ENCODE measurements at places on chromosomes 12 and 14. TPM values are rescaled to one million over a fixed set of nuclear protein-coding genes. Genes with fewer than 3 reads are reported as not detected.
A peak's percentile ranks its signal among the peaks of the same experiment; 100 is the strongest.

HNF1A gene
- not detected for total RNA-seq

NOVA1 gene
- total RNA-seq: not detected

OVCH1 gene
- total RNA-seq: 1.9 TPM

DNA sequence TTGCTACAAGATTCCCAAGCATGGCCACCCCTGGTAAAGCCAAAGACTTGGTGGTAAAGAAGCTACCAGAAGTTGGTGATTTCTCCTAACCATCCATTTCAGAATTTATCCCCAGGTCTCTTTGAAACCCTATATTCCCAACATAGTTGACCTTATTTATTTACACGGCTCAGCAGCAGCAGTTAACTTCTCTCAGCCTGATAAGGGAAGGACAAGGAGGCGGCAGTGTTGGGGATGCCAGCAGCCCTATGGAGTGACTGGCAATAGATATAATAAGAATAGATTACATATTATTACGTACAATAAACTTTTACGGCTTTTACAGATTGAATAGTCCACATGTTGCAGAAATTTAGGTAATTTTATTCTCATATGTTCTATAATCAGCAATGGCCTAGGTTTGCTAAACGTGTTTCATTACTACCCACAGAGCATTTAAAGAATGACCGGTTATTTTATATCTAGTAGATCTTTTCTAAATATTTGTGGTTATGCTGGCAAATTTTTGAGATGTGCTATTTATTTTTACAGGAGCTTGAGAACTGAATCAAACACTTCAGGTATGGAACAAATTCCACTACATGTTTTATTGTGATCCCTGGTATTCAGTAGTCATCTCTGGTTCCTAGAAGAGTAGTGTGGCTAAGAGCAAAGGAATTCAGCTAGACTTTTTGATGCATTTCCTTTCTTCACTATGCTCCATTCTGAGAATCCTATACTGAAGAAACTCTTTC is 19.8 kb upstream of the PALS1 start:
- peak; percentile 21 for DNase-seq

GRCh38 chr14:27371209-27371608 is 773.4 kb upstream of the NOVA1 start:
- DNase-seq: no peak

- DNase-seq: no peak
These were observed 84.4 kb downstream of the NOC4L start for GRCh38 chr12:132228476-132229192.

- DNase-seq: no peak
These were observed 32.4 kb downstream of the GPR65 start for GRCh38 chr14:88037325-88037724.

DNA sequence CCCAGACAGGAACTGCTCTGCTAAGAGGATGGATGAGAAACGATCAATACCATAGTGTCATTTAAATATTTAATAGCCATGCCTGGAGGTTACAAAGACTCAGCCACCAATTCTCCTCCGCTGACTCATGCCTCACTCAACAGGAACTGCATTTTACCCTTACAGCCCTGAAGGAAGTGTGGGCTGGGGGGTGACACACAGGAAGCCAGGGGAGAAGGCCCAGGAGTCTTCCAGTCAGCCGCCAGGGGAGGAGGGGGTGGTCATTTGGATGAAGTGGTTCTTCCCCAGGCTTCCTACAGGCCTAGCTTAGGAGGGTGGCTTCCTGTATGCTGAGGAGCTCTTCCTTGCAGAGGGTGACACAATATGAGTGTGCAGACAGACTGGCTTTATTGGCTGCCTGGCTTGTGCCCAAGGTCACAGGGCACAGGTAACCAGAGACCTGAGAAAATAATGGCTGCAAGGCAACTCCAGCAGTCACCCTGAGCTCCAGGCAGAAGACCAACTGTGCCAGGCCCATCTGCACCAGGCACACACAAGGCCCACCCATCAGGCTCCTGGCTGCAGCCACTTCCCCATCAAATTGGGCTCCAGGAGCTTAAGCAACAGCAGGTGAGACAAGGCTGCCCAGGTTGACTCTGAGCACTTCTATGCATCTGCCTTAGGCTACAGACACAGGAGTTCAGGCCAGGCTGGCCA is 30.6 kb upstream of the RPLP0 start:
- peak; percentile 97 for DNase-seq
